ENCODE measurements at places on chromosomes 2 and 18. TPM values are rescaled to one million over a fixed set of nuclear protein-coding genes. Genes with fewer than 3 reads are reported as not detected.

The ATP6V1B1 gene
- 17.9 TPM for total RNA-seq

- DNase-seq, result peak; percentile 29
- H3K4me1 ChIP-seq, result no peaks in the 10 kb centered on the region
- H3K27ac ChIP-seq, result no peak overlapping the region
- no peaks in the 10 kb centered on the region for H3K36me3 ChIP-seq
- no peak overlapping the region for H3K4me3 ChIP-seq
- no peaks in the 10 kb centered on the region for H3K27me3 ChIP-seq
Observed at GRCh38 chr2:172782506-172783164, 47.0 kb downstream of the RAPGEF4 start.

The BZW1 gene
- total RNA-seq, result 88.3 TPM

DNA sequence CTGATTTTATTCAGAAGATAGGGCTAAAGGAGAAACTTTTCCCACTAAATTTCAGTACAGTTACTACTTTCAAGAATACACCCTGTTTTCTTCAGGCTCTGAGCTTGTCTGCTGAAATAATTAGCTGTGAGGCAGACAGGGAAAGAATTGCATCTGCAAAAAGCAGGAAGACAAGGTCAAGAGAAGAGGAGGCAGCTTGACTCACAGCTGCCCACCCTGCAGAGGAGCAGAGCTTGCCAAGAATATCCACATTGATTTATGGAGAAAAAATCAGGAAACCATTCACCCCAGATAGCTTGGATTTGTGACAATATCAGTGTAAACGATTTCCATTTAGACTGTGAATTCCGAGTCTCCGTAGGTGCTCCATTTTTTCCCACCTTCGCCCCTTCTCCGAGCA is 49.0 kb downstream of the ACTR2 start:
- no peak overlapping the region for H3K4me3 ChIP-seq
- no peaks in the 10 kb centered on the region for H3K4me1 ChIP-seq
- H3K36me3 ChIP-seq, result no peaks in the 10 kb centered on the region

DNA sequence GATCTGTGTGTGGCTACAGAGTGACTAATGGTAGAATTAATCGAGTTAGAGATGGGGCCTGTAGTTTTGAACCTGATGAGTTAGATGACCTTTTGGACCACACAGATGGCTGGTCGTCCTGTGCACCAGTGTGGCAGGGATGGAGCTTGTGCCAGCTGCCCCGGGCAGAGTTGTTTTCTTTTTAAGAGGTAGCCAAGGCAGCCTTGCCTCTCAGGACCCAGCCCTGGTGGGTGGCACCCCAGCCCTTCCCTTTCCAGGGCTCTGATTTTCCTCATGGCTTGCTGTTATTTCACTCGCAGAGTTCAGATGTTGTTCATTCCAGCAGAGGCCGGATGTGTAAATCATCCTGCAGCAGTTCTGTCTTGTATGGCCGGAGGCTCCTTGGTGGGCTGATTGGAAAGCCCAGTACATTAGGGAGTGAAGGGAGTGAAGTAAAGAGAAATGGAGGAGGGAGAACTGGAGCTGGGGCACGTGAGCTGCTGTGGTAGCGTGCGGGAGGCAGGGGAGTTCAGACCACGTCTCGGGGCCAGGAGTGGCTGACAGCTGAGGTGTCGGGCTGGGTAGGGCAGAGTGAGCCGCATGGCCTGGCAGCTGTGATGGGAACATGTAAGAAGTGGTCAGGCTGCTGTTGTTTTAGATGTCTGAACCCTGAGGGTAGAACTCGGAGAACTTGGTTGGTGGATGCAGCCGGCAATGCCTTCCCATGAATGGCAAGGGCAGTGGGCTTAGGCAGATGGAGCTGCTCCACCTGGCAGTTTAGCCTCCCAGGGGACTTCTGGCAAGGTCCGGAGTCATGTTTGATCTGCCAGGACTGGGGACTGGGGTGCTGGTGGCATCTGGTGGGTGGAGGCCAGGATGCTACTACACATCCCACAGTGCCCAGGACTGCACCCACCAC is 28.8 kb downstream of the ASAP2 start:
- peaks cover 32% of the 10 kb centered on the region for H3K4me1 ChIP-seq
- no peaks in the 10 kb centered on the region for H3K36me3 ChIP-seq
- no peak overlapping the region for H3K4me3 ChIP-seq
- no peak for DNase-seq
- no peak overlapping the region for H3K27ac ChIP-seq

The DUSP19 gene
- total RNA-seq, result 1.6 TPM

DNA sequence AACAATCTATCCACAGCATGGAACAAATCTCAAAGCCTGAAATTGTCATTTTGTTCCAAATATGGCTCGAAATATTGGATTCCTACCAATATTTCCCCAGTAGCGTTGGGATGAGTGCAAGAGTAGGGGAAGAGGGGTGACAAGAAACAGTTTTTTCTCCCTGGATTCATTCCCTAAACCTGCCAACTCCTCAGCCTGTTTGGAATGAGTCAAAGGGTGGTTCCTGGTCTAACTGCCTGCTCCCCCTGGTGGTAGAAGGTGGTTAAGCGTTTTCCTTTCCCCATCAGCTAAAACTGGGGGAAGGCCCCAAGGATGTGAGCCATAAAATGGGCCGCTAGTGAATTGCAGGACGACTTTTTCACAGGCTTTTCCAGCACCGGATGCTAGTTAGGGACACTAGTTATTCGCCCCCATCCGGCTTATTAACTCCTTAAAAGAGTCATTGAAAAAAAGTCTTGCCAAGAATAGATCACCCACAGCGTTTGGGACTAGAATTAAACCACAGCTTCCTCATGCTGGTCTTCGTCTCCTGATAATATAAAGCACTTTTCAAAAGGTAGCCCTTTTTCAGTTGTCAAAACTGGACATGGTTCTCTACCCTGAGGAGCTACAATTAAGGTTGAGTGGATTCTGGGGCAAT is 72.5 kb downstream of the DHRS9 start:
- H3K27ac ChIP-seq, result no peak overlapping the region
- H3K4me3 ChIP-seq, result no peak overlapping the region
- H3K27me3 ChIP-seq, result no peaks in the 10 kb centered on the region
- H3K4me1 ChIP-seq, result no peaks in the 10 kb centered on the region

The ITSN2 gene
- total RNA-seq, result 32.9 TPM

DNA sequence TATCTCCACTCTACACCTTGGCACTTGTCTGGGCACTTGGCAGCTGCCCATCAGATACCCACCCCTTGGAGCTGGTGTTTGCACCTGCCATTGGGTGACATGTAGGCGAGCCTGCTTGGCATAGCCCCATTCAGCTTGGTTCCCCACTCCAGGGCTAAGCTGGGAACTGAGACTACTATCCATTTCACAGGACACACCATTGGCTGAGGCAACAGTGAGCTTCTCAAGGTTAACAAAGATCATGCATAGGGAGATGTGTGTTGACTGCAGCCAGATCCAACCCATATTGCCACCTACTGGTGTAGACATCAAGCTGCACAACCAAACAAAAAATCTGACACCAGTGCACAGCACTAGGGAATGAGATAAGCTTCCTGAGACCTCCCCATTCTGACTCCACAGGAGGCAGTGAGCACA is 1389.8 kb upstream of the TMEFF2 start:
- H3K36me3 ChIP-seq, result no peaks in the 10 kb centered on the region
- no peak for DNase-seq
- no peak overlapping the region for H3K27ac ChIP-seq
- H3K27me3 ChIP-seq, result no peaks in the 10 kb centered on the region
- H3K4me1 ChIP-seq, result no peaks in the 10 kb centered on the region

DNA sequence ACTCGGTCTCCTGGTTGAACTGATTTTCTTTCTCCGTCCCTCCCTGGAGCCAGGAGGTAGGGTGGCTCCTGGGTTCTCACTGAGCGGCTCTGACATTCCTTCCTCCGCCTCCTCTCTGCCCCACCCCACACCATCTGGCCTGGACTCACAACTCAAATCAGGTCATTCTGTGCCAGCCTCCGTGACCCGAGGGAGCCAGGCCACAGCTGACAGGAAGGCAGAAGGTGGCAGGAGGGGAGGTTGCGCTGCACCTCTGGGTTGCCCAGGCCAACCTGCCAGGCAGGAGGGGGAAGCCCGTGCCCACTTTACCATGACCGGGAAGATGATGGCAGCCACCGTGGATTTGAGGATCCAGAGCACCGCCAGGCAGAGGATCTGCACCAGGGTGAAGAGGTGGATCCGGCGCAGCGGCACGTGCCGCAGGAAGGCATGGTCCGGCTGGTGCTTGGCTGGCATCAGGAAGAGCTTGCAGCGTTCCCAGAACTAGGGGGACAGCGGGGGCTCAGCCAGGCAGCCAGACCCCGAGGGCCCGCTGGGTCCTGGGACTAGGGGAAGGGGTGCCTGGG is 28.3 kb downstream of the MTHFD2 start:
- DNase-seq, result peak; percentile 75
- no peak overlapping the region for H3K4me3 ChIP-seq
- peak overlapping the region; percentile 18 for H3K27ac ChIP-seq
- peaks cover 16% of the 10 kb centered on the region for H3K4me1 ChIP-seq
- no peaks in the 10 kb centered on the region for H3K36me3 ChIP-seq

The FABP1 gene
- not detected for total RNA-seq

DNA sequence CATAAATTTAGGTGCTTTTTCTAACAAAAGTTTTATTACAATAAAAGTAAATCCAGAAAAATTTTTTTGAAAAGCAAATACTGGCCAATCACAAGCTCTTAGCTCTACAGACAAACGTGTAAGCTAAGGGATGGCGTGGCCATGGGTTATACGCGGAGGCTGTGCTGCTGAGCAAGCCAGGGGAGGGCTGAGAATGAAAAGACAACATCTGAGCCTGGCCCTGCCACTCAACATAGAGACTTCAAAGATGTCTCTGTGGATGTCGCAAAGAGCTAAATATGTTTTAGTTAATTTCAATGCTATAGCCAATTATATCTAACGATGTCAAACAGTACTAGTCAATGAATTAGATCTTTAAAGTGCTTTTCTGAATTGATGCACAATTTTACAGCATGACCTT is 33.3 kb upstream of the NT5DC4 start:
- no peak overlapping the region for H3K4me3 ChIP-seq
- peaks cover 7% of the 10 kb centered on the region for H3K4me1 ChIP-seq
- DNase-seq, result no peak
- H3K27me3 ChIP-seq, result no peaks in the 10 kb centered on the region
- H3K27ac ChIP-seq, result no peak overlapping the region

- no peak overlapping the region for H3K27ac ChIP-seq
- no peaks in the 10 kb centered on the region for H3K27me3 ChIP-seq
- H3K4me1 ChIP-seq, result no peaks in the 10 kb centered on the region
- no peak overlapping the region for H3K4me3 ChIP-seq
Observed at GRCh38 chr2:140472676-140473075, 1658.1 kb downstream of the LRP1B start.

DNA sequence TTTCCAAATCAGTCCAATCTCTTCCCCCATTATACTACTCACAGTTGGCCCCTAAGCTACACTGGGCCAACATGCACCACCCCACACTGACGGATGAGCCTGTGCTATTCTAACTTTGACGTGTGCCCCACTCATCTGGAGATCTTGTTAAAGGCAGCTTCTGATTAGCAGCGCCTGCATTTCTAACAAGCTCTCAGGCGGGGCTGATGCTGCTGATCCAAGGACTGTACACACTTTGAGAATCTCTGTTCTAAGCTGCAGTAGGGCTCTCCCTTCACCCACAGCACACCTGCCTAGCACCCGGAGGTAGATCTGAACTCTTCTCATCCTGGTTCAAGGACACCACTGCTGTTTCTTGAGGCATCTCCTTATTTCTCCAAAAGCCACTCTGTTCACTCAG is 200.7 kb downstream of the SLC4A3 start:
- no peak overlapping the region for H3K4me3 ChIP-seq
- no peaks in the 10 kb centered on the region for H3K4me1 ChIP-seq
- DNase-seq, result no peak
- no peak overlapping the region for H3K27ac ChIP-seq
- no peaks in the 10 kb centered on the region for H3K36me3 ChIP-seq

GRCh38 chr2:145043399-145043834 is 523.5 kb upstream of the ZEB2 start:
- H3K4me3 ChIP-seq, result no peak overlapping the region
- H3K36me3 ChIP-seq, result no peaks in the 10 kb centered on the region
- no peaks in the 10 kb centered on the region for H3K27me3 ChIP-seq
- no peak for DNase-seq
- H3K27ac ChIP-seq, result no peak overlapping the region
- no peaks in the 10 kb centered on the region for H3K4me1 ChIP-seq

The CSRNP3 gene
- 2.3 TPM for total RNA-seq

DNA sequence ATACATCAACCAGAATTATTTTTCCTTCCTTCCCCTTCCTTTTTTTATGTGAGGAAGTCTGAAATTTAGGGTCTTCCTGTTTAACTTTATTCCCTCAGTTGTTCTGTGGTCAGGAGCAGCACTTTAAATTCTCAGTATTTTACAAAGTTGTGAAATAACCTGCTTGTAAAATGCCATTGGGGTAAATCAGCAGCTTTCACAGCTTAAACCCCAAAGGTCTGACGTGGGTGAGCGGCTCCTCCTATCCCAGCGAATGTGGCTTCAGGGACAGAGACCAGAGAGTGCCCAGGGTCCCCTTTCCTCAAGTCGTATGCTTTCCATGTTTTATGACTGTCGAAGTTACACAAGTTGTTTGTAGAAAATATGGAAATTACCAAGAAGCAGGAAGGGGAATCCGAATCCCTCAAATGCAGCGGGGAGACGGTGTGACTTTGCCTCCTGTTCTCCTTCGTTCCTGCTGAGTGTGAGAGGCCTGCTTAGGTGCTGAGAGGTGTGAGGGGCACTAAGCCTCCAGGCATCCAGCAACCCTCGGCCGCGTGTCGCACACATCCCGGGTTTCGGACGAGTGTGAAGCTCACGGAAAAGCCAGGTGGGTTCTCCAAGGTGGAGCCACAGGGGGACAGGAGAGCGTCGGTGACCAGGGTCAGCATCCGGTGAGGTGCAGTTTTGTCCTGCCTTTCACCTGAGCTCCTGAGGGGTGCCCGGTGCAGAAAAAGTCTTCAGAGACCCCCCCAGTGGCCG is 10.8 kb upstream of the KCNG2 start:
- no peak overlapping the region for H3K27ac ChIP-seq
- no peak for DNase-seq
- H3K27me3 ChIP-seq, result peaks cover 29% of the 10 kb centered on the region
- peaks cover 22% of the 10 kb centered on the region for H3K4me1 ChIP-seq
- H3K36me3 ChIP-seq, result no peaks in the 10 kb centered on the region

DNA sequence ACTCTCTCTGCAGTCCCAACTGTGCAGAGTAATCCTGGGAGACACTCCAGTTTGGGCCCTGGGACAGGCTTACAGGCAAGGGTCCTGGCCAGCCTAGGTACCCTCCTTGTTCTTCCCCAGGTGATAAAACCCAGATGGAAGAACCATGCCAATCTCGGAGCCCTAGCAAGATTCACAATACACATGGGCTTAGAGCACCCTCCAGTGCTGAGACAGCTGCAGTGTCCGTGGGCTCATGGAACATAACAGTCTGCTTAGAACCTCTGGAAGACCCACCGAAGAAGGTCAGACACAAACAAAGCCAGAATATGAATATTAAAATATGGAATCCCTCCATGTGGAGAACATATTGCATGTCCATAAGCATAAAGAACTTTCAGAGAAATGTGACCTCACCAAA is 568.1 kb downstream of the KCNJ3 start:
- H3K27ac ChIP-seq, result no peak overlapping the region
- no peak overlapping the region for H3K4me3 ChIP-seq
- no peaks in the 10 kb centered on the region for H3K27me3 ChIP-seq
- no peak for DNase-seq
- no peaks in the 10 kb centered on the region for H3K36me3 ChIP-seq

The DAPL1 gene
- total RNA-seq, result 8.6 TPM

Measured in body of pancreas (tissue), 4 donors.